Activated T-cell treated with anti-CD3 and anti-CD28 coated beads, Interleukin-2, amount 50 U/mL, for 72 hours (primary cell): ENCODE measurements at places on chromosomes 1 and 21. TPM values are rescaled to one million over a fixed set of nuclear protein-coding genes. Genes with fewer than 3 reads are reported as not detected.

Gene SAMD11
- total RNA-seq, result 0.12 TPM

Gene IFI44L
- 21.4 TPM for total RNA-seq

Gene CD84
- total RNA-seq, result 16.0 TPM

Gene PLA2G2A
- total RNA-seq, result not detected

Gene GIPC2
- total RNA-seq, result 0.62 TPM

Gene RYR2
- 0.19 TPM for total RNA-seq

DNA sequence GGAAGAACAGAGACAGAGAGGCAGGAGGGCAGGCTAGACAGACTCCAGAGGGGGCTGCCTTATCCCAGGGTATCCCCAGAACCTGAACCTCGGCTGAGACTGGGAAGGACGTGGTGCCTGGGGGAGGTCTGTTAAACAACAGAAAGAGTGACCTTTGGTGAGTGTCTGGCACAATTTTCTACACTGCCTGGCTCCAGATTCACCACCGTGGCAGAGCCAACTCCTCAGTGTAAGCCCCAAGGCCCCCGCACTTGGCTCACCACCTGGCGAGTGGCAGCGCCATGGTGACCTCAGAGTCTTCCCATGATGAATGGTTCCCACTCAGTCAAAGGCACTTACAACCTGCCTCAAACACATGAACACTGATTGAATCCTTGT is 6.5 kb downstream of the RD3 start:
- DNase-seq, result no peak

- DNase-seq, result no peak
Measured at GRCh38 chr1:42941640-42942330, 16.9 kb downstream of the SLC2A1 start.

DNA sequence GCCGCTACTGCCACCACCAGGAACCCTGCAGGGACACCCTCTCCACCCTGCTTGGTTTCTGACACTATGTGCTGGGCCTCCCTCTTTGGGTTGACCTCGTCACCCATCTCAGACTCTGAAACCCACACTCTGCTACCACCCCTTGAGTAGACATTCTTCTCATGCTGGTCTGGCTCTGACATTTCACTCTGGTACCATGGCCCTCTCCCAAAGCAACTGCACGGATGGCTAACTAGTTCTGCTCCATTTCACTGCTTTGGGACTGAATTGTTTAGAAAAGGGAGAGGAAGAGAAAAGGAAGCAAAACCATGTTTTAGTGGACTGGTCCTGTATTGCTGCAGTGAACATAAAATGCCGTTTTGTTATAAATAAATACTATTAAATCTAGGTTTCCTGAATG is 137.8 kb downstream of the KCNK2 start:
- DNase-seq, result no peak
